GM23248 (cell line): ENCODE measurements at places on chromosomes 2 and 18. TPM values are rescaled to one million over a fixed set of nuclear protein-coding genes. Genes with fewer than 3 reads are reported as not detected.

DNA sequence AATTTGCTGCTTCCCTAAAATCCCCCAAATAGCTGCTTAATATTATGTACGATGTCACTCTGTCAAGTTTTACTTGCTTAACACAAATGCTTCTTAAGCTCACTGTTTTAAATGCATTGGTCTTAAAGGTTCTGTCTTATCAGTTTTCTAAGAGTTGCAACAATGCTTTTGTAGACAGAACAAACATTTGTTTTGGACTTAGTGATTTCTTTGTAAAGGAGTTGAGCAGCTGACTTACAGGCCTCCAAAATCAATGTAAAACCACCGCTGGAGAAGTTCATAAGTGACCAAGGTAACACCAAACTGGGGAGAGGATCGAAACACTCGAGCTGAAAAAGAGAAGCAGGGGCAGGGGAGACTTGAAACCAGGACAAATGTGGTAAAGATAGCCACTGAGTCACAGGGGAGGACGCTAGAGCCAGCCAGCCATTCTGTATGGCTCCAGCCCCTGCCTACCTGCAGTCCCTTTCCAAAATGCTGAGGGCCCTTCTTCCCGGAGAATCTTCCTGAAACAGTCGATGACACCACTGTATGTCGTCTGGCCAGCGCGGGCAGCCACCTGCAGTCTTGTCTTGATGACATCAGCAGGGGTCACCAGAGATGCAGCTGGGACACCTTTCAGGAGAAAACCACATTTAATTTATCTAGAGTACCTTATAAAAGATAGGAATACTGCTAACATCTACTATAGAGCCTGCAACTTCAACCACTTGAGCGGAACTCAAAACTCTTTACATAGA is 100.2 kb downstream of the DYNC1I2 start:
- H3K36me3 ChIP-seq: peaks cover 28% of the 10 kb centered on the region
- H3K4me1 ChIP-seq: no peaks in the 10 kb centered on the region
- H3K27ac ChIP-seq: no peak overlapping the region
- H3K4me3 ChIP-seq: no peak overlapping the region
- DNase-seq: no peak

DNA sequence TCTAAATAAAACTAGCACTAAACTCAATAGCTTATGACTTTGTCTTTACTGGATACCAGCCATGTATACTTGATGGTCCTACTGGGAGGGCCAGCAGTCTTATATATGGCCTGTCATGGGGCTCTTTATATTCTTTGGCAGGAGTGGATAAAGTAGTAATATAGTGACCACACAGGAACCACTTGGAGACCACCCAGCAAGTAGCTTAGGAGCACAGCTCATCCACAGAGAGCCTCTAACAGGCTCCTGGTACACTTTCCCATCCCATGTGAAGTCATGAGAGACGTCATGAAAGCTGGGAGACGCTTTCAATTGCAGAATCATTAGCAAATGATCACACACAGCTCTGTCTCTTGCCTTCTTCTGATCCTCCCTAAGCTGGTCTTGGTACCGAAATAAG is 360.9 kb upstream of the ACVR2A start:
- no peaks in the 10 kb centered on the region for H3K27me3 ChIP-seq
- peaks cover 19% of the 10 kb centered on the region for H3K4me1 ChIP-seq
- H3K36me3 ChIP-seq: no peaks in the 10 kb centered on the region

DNA sequence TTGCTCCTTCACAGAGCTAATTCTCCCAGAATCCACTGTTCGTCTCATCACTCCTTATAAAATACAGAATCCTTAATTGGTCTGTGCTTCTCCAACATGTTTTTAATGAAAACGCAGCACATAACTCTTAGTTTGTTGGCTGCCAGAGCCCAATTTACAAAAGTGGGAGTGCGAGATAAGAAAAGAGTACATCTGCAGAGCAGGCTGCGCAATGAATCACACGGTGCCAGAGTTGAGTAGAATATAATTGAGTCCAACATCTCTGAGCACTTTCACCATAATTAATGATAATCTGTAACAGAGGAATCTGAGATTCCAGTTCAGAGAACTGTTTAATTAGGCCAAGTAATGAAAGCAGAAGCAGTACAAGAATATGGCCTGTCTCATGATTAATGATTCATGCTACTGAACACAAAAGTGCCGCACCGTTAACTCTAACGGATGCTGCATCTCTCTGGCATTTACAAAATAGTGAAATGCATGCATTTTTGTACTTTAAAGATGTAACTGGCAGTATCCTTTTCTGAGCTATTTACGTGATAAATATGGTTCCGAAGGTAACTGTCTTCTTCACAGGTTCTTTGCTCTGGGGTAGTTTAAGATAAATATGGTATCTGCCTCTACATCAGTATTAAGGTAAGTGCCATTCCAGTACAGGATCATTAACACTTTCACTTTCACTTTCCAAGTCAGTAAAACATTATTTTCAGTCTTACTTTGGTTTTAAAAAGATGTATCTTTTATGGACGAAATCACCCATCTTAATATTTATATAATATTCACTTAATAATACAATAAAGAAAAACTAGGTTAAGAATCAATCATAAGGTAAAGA is 785.6 kb downstream of the NR4A2 start:
- peak; percentile 30 for DNase-seq
- H3K4me3 ChIP-seq: peak overlapping the region; percentile 73
- no peaks in the 10 kb centered on the region for H3K27me3 ChIP-seq
- H3K4me1 ChIP-seq: no peaks in the 10 kb centered on the region
- H3K27ac ChIP-seq: no peak overlapping the region

- no peak overlapping the region for H3K4me3 ChIP-seq
- H3K27ac ChIP-seq: no peak overlapping the region
- DNase-seq: peak; percentile 76
- H3K27me3 ChIP-seq: no peaks in the 10 kb centered on the region
These were observed 38.2 kb downstream of the FHOD3 start for GRCh38 chr18:36335476-36336279.

DNA sequence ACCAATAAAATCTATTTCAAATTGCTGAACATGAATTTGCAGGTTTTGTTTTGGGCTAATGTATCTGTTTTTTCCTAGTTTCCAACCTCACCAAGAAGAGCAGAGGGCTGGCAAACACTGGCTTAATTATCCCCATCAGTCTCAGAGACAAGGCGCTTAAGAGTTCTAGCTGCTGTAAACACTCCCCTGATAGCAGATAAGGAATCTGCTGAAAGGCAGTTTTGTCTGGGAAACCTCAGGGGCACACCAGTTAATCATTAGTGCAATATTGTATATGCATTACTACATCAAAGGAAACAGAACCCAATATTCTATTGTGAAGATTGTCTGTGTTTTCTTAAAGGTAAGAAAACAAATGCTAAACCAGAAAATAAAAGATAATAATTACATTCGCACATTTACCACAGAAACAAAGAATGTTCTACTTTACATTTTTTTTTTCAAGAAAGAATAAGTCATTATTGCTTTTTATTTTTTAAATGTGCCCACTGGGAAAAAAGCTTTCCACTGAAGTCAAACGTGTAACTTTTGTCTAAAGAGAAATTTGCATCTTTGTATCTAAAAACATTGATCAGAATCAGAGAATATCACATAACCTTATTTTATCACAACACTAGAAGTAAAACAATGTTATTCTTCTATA is 179.1 kb downstream of the ERBB4 start:
- H3K36me3 ChIP-seq: no peaks in the 10 kb centered on the region
- no peak for DNase-seq
- H3K4me1 ChIP-seq: peaks cover 10% of the 10 kb centered on the region

- no peaks in the 10 kb centered on the region for H3K27me3 ChIP-seq
- H3K4me1 ChIP-seq: peaks cover 22% of the 10 kb centered on the region
- peaks cover 26% of the 10 kb centered on the region for H3K36me3 ChIP-seq
- no peak overlapping the region for H3K4me3 ChIP-seq
- no peak overlapping the region for H3K27ac ChIP-seq
These were observed 15.7 kb downstream of the COPS8 start for GRCh38 chr2:237101118-237101979.

- DNase-seq: peak; percentile 44
- no peaks in the 10 kb centered on the region for H3K36me3 ChIP-seq
- H3K4me1 ChIP-seq: peaks cover 22% of the 10 kb centered on the region
- no peaks in the 10 kb centered on the region for H3K27me3 ChIP-seq
- H3K4me3 ChIP-seq: no peak overlapping the region
These were observed 83.1 kb downstream of the BABAM2 start for GRCh38 chr2:27973592-27973991.

GRCh38 chr2:115162494-115163293 is 720.3 kb downstream of the DPP10 start:
- H3K36me3 ChIP-seq: no peaks in the 10 kb centered on the region
- no peak overlapping the region for H3K4me3 ChIP-seq
- H3K27ac ChIP-seq: no peak overlapping the region
- no peaks in the 10 kb centered on the region for H3K4me1 ChIP-seq
- DNase-seq: peak; percentile 1
- H3K27me3 ChIP-seq: peaks cover 23% of the 10 kb centered on the region; the same call in 1 of the 2 replicates

- no peaks in the 10 kb centered on the region for H3K4me1 ChIP-seq
- no peaks in the 10 kb centered on the region for H3K36me3 ChIP-seq
- peak; percentile 10 for DNase-seq
- H3K27me3 ChIP-seq: peaks cover 99% of the 10 kb centered on the region
These were observed 139.4 kb upstream of the SIX3 start for GRCh38 chr2:44801841-44802776.

GRCh38 chr2:48114256-48114655 is 208.0 kb upstream of the FBXO11 start:
- no peak overlapping the region for H3K4me3 ChIP-seq
- no peaks in the 10 kb centered on the region for H3K27me3 ChIP-seq
- H3K27ac ChIP-seq: no peak overlapping the region
- H3K4me1 ChIP-seq: peaks cover 16% of the 10 kb centered on the region; the same call in 1 of the 2 replicates
- peak; percentile 68 for DNase-seq

- H3K36me3 ChIP-seq: no peaks in the 10 kb centered on the region
- DNase-seq: peak; percentile 95
- H3K4me3 ChIP-seq: peak overlapping the region; percentile 31
- peaks cover 39% of the 10 kb centered on the region for H3K4me1 ChIP-seq
These were observed 54.4 kb upstream of the FOSL2 start for GRCh38 chr2:28338046-28338817.

The CDH2 gene
- 157 and 165 TPM in 2 replicates for total RNA-seq

The GPR39 gene
- total RNA-seq: 2.6 and 3.8 TPM in 2 replicates

The ANTXR1 gene
- 126 and 128 TPM in 2 replicates for total RNA-seq

The CDH19 gene
- total RNA-seq: not detected in 2 replicates

The SH3YL1 gene
- 24.0 and 34.8 TPM in 2 replicates for total RNA-seq

The OR6B2 gene
- total RNA-seq: not detected in 2 replicates

The BOK gene
- total RNA-seq: 36.0 and 46.6 TPM in 2 replicates

The COL4A3 gene
- 0.11 TPM in 1 of 2 replicates, not detected in the other for total RNA-seq

The UPP2 gene
- not detected in 2 replicates for total RNA-seq

The CGREF1 gene
- 19.2 and 23.3 TPM in 2 replicates for total RNA-seq
